ENCODE measurements at places on chromosomes 5 and 9.

DNA sequence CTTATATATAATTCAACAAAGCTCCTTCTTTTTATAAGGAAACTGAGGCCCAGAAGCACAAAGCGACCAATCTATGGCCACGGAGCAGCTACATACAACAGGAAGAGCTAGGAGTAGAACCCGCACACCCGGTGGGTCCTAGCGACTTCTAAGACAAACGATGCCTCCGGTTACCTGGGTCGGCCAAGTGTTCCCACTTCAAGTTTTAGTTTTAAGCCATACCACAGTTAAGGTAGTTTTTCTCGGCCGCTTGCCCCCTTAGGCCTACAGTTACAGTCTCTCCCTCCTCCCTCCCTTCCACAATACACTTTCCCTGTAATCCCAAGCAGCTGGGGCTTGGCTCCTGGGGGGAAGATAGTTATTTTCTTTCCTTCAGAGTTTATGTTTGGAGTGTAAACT is 533 bp downstream of the SREK1IP1 start:
- DNase-seq: no peak

DNA sequence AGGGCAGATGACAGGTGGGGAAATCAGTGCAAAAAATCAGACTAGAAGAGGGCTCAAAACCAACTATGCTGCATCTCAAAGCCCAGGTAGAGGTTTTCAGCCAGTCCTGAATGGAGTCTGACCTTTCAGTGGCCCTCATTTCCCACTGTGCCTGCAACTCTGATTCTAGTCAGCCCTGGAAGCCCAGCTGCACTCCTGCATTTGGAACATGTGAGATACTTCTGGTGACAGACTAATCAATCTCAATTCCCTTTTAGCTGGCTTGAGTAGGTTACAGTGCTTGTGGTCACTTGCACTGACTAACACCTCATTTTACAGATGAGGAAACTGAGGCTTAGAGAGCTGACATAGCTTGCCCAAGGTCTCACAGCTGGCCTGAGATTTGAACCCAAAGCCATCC is 7.9 kb upstream of the ACSL6 start:
- no peak for DNase-seq

DNA sequence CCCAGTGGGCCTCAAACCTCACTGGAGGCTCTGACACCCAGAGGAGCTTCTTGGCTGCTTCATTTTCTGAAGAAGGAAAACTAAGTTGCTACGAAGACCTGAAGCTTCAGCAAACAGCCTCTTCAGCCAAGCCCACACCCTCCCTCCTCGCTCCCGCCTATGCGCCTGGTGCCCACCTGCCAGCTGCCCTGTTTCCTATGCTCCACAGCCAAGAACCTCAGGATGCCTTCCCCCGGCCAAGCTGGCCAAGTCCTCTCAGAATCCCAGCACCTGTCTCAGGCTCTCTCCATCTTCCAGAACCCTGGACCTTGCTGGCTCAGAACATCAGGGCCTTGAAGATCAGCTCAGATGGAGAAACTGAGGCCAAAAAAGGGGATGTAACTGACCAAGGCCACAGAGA is 60.4 kb downstream of the STK10 start:
- DNase-seq: peak; percentile 83

GRCh38 chr5:138841531-138841930 is 33.6 kb downstream of the LRRTM2 start:
- DNase-seq: no peak

DNA sequence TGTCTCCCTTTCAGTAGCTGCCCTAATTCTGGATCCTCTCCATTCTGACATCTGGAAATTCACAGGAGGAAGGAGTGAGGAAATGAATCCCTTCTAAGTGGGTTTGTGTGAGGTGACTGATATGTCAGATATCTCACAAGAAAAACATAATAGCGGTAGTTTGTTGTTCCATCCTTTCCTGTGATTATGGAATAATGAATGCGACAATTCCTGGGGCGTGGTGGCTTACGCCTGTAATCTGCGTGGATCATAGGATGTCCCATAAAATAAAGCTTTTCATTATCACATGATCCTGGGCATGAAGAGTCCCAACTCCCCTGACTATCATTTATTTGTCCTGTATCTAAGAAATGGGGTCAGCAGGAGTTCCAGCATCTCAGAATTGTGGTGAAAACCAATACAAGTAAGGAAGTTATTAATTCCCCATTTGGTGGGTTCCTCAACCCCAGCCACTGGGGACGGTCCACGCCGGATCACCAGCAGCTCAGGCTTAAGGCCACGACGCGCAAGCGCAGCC is 375 bp upstream of the C5orf24 start:
- DNase-seq: no peak

DNA sequence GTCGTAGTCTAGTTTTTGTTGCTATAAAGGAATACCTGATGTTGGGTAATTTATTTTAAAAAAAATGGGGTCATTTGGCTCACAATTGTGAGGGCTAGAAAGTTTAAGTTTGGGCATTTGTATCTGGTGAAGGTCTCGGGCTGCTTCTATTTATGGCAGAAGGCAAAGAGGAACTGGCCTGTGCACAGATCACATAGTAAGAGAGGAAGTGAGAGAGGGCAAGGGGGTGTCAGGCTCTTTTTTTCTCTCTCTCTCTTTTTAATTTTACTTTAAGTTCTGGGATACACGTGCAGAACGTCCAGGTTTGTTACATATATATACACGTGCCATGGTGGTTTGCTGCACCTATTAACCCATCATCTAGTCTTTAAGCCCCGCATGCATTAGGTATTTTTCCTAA is 453.3 kb downstream of the DIRAS2 start:
- no peak for DNase-seq

- no peak for DNase-seq
Observed at GRCh38 chr5:69138766-69139165, 28.2 kb upstream of the CCNB1 start.

GRCh38 chr5:129356846-129357245 is 103.3 kb upstream of the ADAMTS19 start:
- DNase-seq: no peak

DNA sequence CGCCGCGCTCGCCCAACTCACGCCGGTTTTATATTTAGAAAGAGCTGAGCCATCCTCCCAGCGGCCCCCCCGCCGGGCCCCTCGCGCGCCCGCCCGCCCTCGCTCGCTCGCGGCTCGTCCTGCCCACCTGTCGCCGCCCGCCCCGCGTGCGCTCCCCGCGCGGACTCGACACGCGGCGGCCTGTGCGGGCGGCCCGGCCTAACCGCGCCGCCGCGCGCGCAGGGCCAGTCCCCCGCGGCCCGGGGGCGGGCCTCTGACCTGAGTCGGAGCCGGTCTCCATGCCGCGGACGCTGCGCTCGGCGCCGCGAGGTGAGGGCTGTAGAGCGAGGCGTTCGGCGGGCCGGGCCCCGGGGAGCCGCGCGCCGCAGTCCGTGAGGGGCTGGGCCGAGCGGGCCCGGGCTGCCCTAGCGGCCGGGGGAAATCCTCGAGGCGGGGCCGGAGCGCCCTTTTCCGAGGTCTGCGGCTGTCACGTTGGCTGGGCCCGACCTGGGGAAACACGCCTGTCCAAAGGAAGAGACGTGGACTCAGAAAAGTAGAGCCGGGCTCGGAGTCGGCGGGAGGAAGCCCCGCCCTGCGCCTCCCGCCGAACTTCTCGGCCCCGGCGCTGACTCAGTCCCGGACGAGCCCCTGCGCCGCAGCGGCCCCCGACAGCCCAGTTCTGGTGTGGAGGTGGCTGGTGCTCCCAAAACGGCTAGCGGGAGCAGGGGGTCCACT is at the start of gene ECPAS:
Gene ECPAS (minus strand): TSS at position 526 of the 714 bp plus-strand sequence. CDS start 11,465 bp downstream, outside the sequence.
- DNase-seq: peak; percentile 63

Measured in cerebellar cortex (tissue), 1 donor.